Activated CD8-positive, alpha-beta T cell treated with anti-CD3 and anti-CD28 coated beads, Interleukin-2, amount 10 ng/mL, durations not matched to agents 7 days and 5 days (primary cell): ENCODE measurements at places on chromosomes 1 and 21. TPM values are rescaled to one million over a fixed set of nuclear protein-coding genes. Genes with fewer than 3 reads are reported as not detected.

DNA sequence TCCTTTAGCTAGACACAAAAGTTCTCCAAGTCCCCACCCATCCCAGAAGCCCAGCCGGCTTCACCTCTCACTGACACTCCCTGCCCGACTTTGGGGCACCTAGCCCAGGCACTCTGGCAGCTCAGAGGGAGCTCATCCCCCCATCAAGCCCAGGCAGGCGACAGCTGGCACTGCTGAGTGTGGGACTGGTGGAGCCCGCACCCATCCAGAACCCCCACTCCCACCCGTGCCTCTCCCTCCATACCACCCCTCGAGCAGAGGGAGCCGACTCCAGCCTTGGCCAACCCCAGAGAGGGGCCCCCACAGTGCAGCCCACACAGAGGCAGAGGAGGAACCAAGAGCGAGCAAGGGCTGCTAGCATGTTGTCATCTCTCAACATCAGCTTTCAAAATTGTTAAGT is 658.6 kb downstream of the AMY1C start:
- DNase-seq, result no peak
- no peak overlapping the region for H3K27ac ChIP-seq
- H3K4me1 ChIP-seq, result no peaks in the 10 kb centered on the region
- no peaks in the 10 kb centered on the region for H3K27me3 ChIP-seq
- no peak overlapping the region for H3K4me3 ChIP-seq

GRCh38 chr1:219576931-219577730 is 35.8 kb downstream of the ZC3H11B start:
- no peak overlapping the region for H3K4me3 ChIP-seq

DNA sequence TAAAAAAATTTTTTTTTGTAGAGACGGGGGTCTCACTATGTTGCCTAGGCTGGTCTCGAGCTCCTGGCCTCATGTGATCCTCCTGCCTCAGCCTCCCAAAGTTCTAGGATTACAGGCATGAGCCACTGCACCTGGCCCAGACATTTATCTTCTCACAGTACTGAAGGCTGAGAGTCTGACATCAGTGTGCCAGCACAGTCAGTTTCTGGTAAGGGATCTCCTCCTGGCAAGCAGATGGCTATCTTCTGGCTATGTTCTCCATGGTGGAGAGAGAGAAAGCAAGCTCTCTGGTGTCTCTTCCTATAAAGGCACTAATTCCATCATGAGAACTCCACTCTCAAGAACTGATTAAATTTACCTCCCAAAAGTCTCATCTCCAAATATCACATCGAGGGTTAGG is 57.8 kb upstream of the C1orf185 start:
- no peaks in the 10 kb centered on the region for H3K4me1 ChIP-seq
- H3K36me3 ChIP-seq, result no peaks in the 10 kb centered on the region
- peaks cover 21% of the 10 kb centered on the region for H3K27me3 ChIP-seq

Gene FCRL4
- not detected for total RNA-seq

- H3K27ac ChIP-seq, result no peak overlapping the region
- no peak overlapping the region for H3K4me3 ChIP-seq
- peaks cover 13% of the 10 kb centered on the region for H3K4me1 ChIP-seq
- no peak for DNase-seq
- H3K36me3 ChIP-seq, result no peaks in the 10 kb centered on the region
These were observed 132.6 kb upstream of the DUSP10 start for GRCh38 chr1:221874285-221875003.

Gene RO60
- 57.4 TPM for total RNA-seq

Gene OR2T33
- not detected for total RNA-seq

- H3K27ac ChIP-seq, result no peak overlapping the region
- H3K36me3 ChIP-seq, result peaks cover 57% of the 10 kb centered on the region
- H3K4me3 ChIP-seq, result no peak overlapping the region
- no peaks in the 10 kb centered on the region for H3K27me3 ChIP-seq
- no peak for DNase-seq
- H3K4me1 ChIP-seq, result peaks cover 5% of the 10 kb centered on the region
These were observed 31.3 kb downstream of the INKA2 start for GRCh38 chr1:111707906-111708305.

- H3K27me3 ChIP-seq, result peaks cover 28% of the 10 kb centered on the region
- H3K4me3 ChIP-seq, result no peak overlapping the region
- no peaks in the 10 kb centered on the region for H3K36me3 ChIP-seq
- H3K4me1 ChIP-seq, result no peaks in the 10 kb centered on the region
These were observed 12.7 kb downstream of the NFASC start for GRCh38 chr1:204883405-204883804.

Gene GJA5
- total RNA-seq, result not detected

Gene SELP
- total RNA-seq, result not detected

DNA sequence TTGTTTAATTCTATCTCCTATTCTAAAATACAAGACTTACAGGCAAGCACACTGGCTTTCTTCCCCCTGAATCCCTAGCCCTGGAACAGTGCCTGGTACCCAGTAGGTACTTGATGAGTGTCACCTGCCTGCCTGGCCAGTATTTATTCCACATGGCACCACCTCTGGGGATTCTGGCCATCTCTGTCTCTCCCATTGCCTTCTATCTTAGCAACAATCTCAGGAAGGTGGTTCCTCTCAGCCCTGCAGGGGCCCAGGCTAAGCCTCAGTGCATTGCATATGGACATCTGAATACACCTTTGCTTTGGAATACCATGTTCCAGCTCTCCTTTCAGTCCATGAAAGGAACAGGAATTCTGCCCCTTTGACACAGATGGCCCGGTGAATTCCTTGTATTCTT is 81.0 kb downstream of the HIVEP3 start:
- H3K36me3 ChIP-seq, result no peaks in the 10 kb centered on the region
- no peak overlapping the region for H3K4me3 ChIP-seq
- DNase-seq, result no peak
- no peaks in the 10 kb centered on the region for H3K27me3 ChIP-seq
- peaks cover 6% of the 10 kb centered on the region for H3K4me1 ChIP-seq
